Breast epithelium (tissue), 4 donors: ENCODE measurements at places on chromosomes 7 and 10. TPM values are rescaled to one million over a fixed set of nuclear protein-coding genes. Genes with fewer than 3 reads are reported as not detected.

DNA sequence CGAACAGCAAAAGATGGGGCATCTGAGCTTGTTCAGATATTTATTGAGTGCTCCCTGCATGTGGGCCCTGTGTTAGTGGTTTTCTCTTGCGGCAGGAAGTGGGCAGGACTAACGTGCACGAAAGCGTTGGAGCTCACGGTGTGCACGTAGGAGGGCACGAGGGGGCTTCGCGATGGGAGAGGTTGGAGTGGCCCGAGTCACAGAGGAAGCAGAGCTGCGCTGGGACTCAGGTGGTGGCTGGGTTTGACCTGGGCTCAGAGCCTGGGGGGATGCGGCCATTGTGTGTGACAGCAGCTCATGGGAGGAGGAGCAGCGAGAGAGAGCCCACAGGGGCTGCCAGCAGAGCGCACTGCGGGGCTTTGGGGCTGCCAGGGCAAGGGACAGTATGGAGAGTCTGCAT is 7.7 kb downstream of the ZSCAN25 start:
- H3K27ac ChIP-seq: peak overlapping the region; percentile 69
- H3K4me3 ChIP-seq: no peak overlapping the region
- H3K4me1 ChIP-seq: no peaks in the 10 kb centered on the region
- no peak for DNase-seq

- no peaks in the 10 kb centered on the region for H3K36me3 ChIP-seq
- H3K27ac ChIP-seq: no peak overlapping the region
- no peaks in the 10 kb centered on the region for H3K4me1 ChIP-seq
- H3K4me3 ChIP-seq: no peak overlapping the region
- no peak for DNase-seq
Observed at GRCh38 chr10:127079392-127079791, 117.0 kb downstream of the INSYN2A start.

- H3K4me3 ChIP-seq: no peak overlapping the region
- no peaks in the 10 kb centered on the region for H3K27me3 ChIP-seq
- no peaks in the 10 kb centered on the region for H3K36me3 ChIP-seq
- H3K27ac ChIP-seq: no peak overlapping the region
Observed at GRCh38 chr7:13560441-13560840, 429.0 kb downstream of the ETV1 start.

- no peak overlapping the region for H3K27ac ChIP-seq
- H3K27me3 ChIP-seq: no peaks in the 10 kb centered on the region
- no peaks in the 10 kb centered on the region for H3K4me1 ChIP-seq
- no peaks in the 10 kb centered on the region for H3K36me3 ChIP-seq
- H3K4me3 ChIP-seq: no peak overlapping the region
- no peak for DNase-seq
Observed at GRCh38 chr10:50496228-50496627, 127.5 kb downstream of the SGMS1 start.

DNA sequence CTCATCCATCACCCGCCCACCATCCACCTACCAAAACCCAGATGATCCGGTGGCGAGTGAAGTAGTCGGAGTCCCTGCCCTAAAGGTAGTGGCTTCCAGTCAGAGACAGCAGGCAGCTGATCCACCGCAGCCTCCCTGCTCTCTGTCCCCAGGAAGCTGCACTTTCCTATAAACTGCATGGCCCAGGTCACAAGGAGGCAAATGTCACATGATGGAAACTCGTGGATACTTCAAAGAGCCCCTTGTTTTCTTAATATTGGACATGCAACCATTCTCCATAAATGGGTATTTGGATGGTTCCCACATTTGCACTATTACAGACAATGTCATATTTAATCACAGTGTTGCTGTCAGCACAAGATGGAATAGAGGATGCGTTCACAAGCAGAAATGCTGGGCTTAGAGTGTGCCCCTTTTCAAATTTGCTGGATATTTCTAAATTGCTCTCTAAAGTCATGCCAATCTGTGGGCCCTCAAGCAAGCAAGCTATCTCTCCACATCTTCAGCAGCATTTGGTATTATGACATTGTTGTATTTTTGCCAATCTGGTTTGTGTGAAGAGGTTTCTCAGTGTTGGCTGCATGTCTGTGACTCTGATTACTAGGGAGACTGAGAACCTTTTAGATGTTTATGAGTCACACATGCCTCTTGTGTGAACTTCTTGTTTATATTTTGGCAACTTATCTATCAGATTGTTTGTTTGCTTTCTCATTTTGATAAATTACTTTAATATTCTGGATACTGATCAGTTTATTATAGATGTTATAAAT is 822.0 kb downstream of the TNS3 start:
- no peak overlapping the region for H3K4me3 ChIP-seq
- no peaks in the 10 kb centered on the region for H3K27me3 ChIP-seq
- no peak overlapping the region for H3K27ac ChIP-seq
- DNase-seq: no peak
- no peaks in the 10 kb centered on the region for H3K4me1 ChIP-seq

DNA sequence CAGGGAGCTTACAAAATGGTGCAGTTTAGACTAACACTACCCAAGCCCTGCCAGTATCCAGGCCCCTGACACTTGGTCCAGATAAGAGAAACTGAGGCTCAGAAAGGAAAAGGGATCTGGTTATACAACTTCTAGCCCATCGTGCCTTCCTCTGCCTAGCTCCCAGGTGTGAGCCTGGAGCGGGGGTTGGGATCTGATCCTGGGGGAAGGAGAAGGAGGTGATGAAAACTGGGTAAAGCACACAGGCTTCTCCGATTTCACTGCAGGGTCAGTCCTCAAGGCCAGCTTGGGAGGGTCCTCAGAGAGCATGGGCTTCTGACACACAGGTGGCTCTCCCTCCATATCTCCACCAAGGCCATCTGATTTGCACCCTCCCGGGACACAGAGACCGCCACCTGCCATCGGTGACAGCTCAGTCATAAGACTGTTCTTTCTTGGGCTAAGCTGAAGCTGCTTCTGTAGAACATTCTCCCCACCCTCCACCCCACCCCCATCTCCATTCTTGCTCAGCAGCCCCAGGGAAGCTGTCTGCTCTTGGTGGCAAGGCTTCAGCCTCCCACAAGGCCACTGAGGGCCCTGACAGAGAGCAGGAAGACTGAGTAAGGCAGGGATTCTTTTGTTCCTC is 16.4 kb downstream of the SRRM3 start:
- H3K4me3 ChIP-seq: no peak overlapping the region
- DNase-seq: no peak
- no peaks in the 10 kb centered on the region for H3K4me1 ChIP-seq
- H3K27ac ChIP-seq: no peak overlapping the region

DNA sequence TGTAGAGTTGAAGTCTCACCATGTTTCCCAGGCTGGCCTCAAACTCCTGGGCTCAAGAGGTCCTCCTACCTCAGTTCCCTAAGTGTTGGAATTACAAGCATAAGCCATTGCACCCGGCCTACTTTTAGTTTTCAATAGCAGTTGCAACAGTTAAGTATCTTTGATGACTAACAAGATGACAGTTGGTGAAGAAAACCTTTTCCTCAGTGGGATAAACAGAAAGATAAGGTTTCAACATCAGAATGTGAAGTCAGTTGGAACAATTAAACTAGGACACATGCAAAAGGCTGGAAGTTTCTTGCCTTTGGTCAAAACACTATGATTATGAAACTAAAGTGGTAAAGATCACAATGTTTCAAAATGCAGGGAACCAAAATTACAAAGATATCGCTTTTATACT is 169.2 kb downstream of the ZNF438 start:
- peak overlapping the region; percentile 16 for H3K27ac ChIP-seq
- no peaks in the 10 kb centered on the region for H3K27me3 ChIP-seq
- no peaks in the 10 kb centered on the region for H3K4me1 ChIP-seq
- no peaks in the 10 kb centered on the region for H3K36me3 ChIP-seq

GRCh38 chr7:4154882-4155535 is 527.1 kb upstream of the FOXK1 start:
- no peak for DNase-seq
- peaks cover 3% of the 10 kb centered on the region for H3K4me1 ChIP-seq
- no peak overlapping the region for H3K27ac ChIP-seq

DNA sequence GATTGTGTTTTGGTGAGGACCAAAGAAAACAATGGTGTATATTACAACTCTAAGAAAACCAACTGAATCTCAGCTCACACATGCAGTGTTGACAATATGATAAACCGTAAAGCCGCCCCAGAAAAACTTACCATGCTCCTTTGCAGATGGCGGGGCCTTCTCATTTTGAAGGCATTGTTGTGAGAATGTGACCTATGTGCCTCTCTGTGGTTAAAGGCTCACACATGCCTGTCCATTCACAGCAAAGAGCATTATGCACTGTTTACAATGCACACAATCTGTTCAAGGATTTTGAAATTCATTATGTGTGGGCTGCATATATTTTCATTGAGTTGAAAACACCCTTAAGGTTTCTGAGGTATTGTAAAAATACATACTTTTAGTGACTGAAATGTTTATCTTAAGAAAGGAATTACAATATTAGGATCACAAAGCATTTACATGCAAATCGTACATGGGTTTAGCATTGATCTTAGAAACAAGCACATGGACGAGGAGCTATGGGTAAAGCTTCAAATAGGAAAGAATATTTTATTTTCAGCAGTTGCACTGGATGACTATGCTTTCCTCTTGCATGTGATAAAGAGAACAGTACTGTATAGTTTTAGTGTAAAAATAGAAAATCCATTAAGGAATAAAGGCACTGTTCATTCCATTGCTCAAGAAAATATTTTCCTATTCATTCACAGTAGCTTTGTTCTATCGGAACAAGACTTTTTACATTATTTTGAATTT is 334.3 kb downstream of the ARL4A start:
- H3K27ac ChIP-seq: peak overlapping the region; percentile 21
- no peaks in the 10 kb centered on the region for H3K36me3 ChIP-seq
- H3K4me1 ChIP-seq: no peaks in the 10 kb centered on the region
- no peak for DNase-seq
- H3K27me3 ChIP-seq: no peaks in the 10 kb centered on the region
- H3K4me3 ChIP-seq: no peak overlapping the region

DNA sequence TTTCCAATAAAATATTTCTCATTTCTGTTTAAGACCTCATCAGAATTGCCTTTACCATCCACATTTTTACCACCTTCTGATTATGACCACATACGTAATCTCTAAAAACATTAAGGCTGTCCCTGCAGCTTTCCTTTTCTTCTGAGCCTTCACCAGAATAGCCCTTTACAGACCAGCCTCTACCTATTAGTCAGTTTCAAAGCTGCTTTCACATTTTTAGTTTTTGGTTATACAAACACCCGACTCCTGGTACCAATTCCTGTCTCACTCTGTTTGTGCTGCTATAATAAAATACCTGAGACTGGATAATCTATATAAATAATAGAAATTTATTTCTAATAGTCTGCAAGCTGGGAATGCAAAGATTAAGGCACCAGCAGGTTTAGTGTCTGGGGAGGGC is 15.4 kb upstream of the GTF2IRD1 start:
- H3K27me3 ChIP-seq: no peaks in the 10 kb centered on the region
- H3K27ac ChIP-seq: no peak overlapping the region
- H3K36me3 ChIP-seq: no peaks in the 10 kb centered on the region
- H3K4me3 ChIP-seq: no peak overlapping the region
- no peak for DNase-seq

- no peak overlapping the region for H3K4me3 ChIP-seq
- H3K27ac ChIP-seq: no peak overlapping the region
- H3K27me3 ChIP-seq: no peaks in the 10 kb centered on the region
- no peaks in the 10 kb centered on the region for H3K4me1 ChIP-seq
- no peak for DNase-seq
- no peaks in the 10 kb centered on the region for H3K36me3 ChIP-seq
Observed at GRCh38 chr7:141291541-141291940, 217.7 kb downstream of the TMEM178B start.

GRCh38 chr10:127875916-127876315 is 16.8 kb downstream of the CLRN3 start:
- H3K36me3 ChIP-seq: no peaks in the 10 kb centered on the region
- H3K27ac ChIP-seq: no peak overlapping the region
- H3K27me3 ChIP-seq: no peaks in the 10 kb centered on the region
- no peak for DNase-seq

DNA sequence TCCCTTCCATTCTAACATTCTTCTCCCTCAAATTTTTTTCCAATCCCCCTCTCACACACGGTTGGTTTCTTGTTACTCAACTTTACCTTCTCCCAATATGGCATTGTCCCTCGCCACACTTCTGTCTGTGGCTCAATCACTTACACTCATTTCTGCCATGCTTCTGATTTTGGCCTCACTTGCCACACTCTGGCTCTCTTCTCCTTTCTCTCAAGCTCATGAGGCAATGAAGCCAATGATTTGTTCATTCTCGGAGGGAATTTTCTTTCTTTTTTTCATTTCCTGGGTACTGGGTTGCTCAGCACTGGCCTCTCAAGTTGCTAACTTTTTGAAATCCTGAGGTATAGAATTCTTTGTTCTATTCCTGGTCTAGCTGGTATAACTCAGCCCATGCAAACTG is 4.0 kb upstream of the MYOZ1 start:
- no peak overlapping the region for H3K27ac ChIP-seq
- no peak overlapping the region for H3K4me3 ChIP-seq
- H3K27me3 ChIP-seq: no peaks in the 10 kb centered on the region
- H3K4me1 ChIP-seq: no peaks in the 10 kb centered on the region
- H3K36me3 ChIP-seq: no peaks in the 10 kb centered on the region
- DNase-seq: no peak

DNA sequence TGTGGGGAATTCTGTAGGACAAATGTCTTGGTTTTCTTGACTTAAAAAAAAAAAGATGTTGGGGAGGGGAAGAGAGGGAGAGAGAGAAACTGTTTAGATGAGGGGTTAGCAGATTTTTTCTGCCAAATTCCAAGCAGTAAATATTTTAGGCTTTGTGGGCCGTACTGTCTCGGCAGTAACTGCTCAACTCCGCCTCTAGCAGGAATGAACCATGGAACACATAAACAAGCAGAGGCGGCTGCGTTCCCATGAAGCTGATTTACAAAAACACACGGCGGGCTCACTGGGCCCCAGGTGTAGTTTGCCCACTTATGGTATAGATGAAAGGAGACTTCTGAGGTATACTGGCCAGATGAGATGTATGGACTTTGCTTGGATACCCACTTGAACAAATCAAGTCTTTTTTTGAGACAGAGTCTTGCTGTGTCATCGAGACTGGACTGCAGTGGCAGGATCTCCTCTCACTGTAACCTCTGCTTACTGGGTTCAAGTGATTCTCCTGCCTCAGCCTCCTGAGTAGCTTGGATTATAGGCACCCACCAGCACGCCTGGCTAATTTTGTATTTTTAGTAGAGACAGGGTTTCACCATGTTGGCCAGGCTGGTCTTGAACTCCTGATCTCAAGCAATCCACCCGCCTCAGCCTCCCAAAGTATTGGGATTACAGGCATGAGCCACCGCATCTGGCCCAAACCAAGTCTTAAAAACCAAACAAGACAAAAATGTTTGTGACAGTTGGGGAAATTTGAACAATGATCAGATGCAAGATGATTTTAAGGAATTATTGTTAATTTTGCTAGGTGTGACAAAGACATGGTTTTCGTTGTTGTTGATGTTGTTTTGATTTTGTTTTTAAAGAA is 9.7 kb upstream of the ADAMTS14 start:
- H3K36me3 ChIP-seq: no peaks in the 10 kb centered on the region
- H3K4me3 ChIP-seq: no peak overlapping the region
- no peak overlapping the region for H3K27ac ChIP-seq
- DNase-seq: peak; percentile 37
- no peaks in the 10 kb centered on the region for H3K27me3 ChIP-seq

- H3K36me3 ChIP-seq: no peaks in the 10 kb centered on the region
- no peaks in the 10 kb centered on the region for H3K4me1 ChIP-seq
- no peak overlapping the region for H3K27ac ChIP-seq
- peaks cover 42% of the 10 kb centered on the region for H3K27me3 ChIP-seq
- H3K4me3 ChIP-seq: no peak overlapping the region
- DNase-seq: no peak
Observed at GRCh38 chr10:133214468-133215410, 15.3 kb upstream of the UTF1 start.

RSPH10B2 gene
- total RNA-seq: 0.44 TPM

PPP1R17 gene
- not detected for total RNA-seq

XRCC2 gene
- total RNA-seq: 0.98 TPM

C10orf67 gene
- not detected for total RNA-seq
